ENCODE measurements at places on chromosomes 16 and 17.

DNA sequence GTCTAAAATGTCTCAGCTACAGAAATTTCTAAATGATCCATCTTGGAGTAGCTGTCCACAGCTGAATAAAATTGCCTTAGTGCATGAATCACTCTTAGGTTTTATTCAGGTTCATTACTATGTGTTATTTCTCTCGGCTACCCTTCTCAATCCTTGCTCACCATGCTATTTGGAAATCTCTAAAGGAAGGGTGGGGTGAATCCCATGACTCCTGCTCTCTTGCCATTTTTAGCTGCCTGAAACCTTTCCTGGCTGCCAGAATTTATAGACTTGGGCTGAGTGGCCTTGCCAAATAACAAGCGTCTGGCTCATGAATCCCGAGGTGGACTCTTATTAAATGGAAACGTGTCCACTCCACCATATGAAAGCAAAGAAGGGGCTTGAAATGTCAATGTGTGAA lies 936.1 kb upstream of the SOX9 start:
- no peak for DNase-seq

GRCh38 chr16:57299009-57299718 lies 14.7 kb upstream of the PLLP start:
- peak; percentile 50 for DNase-seq

DNA sequence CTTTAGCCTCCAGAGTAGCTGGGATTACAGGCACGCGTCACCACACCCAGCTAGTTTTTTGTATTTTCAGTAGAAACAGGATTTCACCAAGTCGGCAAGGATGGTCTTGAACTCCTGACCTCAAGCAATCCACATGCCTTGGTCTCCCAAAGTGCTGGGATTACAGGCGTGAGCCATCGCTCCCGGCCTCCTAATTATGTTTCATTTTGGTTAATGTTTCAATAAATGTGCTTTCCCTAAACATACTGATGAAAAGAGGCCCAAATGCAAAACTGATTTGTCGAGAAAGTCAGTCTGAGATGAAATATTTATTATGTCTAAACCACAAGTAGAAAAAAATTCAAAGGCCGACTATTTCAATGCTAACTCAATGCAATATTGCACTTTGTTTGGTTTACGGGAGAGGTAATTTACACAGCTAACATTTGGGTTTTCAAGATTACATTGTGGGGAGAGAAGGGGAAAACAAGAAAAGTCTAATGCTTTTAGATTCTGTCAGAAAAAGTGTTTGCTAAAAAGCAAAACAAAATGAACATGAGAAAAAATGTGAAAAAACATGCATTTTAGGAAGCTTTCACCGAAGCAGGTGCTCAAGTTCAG lies 9.8 kb downstream of the STAT3 start:
- DNase-seq: no peak

- no peak for DNase-seq
These were observed 157.5 kb downstream of the ZNF423 start for GRCh38 chr16:49698453-49698815.

DNA sequence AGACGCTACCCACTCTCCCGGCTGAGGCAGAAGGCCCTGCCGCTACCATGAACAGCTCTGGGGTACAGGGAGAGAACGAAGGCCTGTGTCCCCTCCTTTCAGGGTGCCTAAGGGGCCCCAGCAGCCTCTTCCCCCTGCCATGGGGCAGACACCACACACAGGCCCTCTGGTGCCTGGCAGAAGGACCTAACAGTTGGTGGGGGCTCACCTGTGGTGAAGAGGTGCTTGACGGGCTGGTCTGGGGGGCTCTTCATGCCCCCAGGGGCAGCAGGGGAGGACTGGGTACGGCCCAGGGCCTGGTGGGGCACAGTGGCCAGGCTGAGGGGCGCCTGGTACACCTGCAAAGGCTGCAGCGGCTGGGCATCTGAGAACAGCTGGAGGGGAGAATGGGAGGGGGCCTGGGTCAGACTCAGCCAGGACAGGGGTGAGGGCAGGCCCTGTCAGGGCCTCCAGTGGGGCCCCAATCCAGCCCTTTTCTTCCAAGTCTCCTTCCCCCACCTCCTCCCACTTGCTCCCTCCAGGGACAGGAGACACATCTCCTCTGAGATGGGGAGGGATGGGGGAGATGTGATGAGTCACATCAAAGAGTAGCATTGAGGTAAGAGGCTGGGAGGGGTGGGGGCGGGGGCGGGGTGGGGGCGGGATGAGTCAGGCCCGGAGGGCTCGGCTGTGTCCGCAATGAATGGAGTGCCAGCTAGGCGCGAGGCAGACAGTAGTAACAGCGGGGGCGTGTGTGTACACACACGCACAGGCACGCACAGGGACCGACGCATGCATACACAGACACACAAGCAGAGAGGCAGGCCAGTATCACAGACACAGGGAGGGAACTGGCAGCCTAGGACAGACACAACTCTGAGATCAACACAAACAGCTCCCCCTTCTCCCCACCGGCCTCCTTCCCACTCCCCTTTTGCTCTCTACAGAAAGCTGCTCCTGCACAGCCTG lies 16.1 kb downstream of the G6PC3 start:
- no peak for DNase-seq

DNA sequence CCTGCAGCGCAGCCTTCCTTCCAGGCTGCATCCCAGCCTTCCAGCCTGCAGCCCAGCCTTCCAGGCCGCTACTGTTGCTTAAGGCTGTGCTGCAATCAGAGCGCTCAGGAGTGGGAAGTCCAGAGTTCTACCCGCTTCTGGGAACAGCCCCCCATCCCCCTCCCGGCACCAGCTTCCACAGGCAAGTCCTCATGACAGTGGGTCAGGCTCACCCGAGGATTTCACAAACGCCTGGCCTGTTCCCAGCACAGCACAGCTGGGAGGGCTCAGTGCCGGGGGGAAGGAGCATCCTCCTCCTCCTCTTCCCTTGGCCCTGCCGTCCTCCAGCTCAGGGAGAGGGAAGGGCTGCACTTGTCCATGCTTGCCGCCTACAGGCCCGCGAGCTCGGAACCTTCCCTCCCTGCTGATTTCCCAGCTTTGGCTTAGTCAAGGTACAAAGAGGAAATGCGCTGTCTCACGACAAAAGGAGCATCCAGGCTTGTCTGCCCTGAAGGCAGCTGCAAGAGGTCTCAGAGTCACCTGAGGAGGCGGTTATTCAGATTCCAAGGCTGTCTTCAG lies 8.3 kb downstream of the SOCS3 start:
- peak; percentile 75 for DNase-seq

DNA sequence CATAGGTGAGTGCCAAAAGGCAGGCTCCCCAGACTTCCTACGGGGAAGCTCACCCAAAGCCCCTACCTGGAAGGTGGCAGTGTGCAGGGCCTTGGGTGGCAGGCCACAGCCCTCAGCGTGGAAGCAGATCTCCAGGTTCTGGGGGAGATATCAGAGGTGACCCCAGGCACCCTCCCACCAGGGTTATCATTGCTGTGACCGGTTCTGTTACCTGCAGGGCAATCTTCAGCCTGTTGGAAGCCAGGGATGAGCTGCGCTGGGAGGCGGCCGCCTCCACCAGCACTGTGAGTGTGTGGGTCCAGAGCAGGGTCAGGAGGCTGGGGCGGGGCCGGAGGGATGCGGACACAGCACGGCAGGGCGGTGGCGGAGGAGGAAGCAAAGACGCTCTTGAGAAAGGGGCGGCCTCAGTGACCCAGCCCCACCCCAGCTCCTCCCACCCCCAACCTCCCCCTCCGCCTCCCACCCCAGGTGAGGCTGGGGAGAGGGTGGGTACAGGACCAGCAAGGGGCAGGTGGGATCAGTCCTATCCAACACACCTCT lies 13.1 kb downstream of the UNC13D start:
- peak; percentile 43 for DNase-seq

GRCh38 chr17:38673707-38674013 lies 1.1 kb downstream of the EPOP start:
- DNase-seq: peak; percentile 36

Measured in WTC11 (cell line).